Stimulated activated CD8-positive, alpha-beta memory T cell treated with anti-CD3 and anti-CD28 coated beads, Interleukin-7, amount 100 ng/mL, for 1 hour (primary cell): ENCODE measurements at places on chromosomes 1 and 21.

DNA sequence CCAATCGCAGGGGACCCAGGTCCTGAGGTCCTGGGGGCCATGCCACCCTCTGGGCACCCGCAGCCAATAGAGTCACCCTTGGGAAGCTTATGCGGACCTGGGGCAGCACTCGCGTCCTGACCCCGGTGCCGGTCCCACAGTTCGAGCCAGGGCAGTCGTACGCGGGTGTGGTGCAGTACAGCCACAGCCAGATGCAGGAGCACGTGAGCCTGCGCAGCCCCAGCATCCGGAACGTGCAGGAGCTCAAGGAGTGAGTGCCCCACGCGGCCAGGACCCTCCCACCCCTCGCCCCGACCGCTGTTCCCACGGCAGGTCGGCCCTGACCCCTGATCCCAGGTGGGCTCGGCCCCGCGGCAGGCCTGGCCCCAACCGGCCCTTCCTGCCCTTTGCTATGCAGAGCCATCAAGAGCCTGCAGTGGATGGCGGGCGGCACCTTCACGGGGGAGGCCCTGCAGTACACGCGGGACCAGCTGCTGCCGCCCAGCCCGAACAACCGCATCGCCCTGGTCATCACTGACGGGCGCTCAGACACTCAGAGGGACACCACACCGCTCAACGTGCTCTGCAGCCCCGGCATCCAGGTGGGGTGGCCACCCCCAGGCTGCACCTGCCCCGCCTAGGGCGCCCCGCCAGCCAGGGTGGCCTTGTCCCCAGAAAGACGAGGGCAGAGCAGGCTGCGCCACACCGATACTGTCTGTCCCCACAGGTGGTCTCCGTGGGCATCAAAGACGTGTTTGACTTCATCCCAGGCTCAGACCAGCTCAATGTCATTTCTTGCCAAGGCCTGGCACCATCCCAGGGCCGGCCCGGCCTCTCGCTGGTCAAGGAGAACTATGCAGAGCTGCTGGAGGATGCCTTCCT lies 20.5 kb downstream of the COL6A1 start:
- DNase-seq: no peak

DNA sequence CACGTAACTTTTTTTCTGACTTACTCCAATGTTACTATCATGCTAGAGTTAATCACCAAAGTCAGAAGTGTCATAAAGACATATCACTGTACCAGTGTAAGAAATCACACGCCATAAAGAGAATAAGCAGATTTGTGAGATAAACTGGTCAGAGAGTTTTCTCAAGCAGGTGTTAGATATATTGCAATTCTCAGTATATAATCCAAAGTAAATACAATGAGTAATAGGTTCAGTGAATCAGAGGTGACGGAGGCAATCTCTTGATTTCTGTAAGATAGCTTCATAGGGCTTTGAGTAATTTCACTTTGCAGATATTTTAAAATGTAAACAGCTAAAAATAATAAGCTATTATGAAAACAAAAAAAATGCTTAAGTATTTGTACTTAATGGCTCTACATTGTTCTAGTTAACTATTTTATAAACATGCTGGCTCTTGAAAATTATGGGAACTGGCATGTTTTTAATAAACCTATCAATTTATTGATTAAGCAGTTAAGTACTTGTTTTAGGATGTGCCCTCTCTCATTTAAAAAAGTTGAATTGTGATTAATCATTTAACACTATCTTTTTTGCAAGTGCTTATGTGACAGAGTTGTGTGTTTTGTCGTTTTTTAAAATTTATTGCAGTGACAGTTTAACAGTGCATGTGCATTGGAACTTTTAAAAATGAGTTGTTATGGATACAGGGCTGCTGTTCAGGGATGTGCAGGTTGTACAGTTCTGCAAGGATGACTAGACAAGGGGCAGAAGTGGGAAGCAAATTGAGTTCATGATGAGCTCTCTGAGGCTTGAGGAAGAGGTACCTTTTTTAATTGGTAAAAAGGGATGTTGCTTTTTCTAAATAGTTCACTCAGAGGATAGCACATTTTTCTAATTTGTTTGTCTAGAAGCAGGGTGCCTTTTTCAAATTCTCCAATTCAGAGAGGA lies 119.1 kb downstream of the USP25 start:
- no peak for DNase-seq

DNA sequence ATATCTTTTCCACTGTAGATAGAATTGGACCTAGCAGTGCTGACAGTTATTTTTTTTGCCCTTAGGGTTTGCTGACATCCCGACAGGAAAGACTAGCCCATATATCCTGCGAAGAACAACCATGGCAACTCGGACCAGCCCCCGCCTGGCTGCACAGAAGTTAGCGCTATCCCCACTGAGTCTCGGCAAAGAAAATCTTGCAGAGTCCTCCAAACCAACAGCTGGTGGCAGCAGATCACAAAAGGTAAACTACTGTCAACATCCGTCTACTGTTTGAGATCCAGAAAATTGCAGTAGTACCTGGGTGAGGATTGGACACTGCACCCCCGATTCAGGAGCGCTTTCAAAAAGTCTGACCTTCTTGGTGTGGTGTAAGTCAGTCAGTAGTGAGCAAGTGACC lies 55.8 kb downstream of the CENPF start:
- DNase-seq: no peak

GRCh38 chr1:65151641-65152040 lies 3.6 kb downstream of the AK4 start:
- DNase-seq: no peak

DNA sequence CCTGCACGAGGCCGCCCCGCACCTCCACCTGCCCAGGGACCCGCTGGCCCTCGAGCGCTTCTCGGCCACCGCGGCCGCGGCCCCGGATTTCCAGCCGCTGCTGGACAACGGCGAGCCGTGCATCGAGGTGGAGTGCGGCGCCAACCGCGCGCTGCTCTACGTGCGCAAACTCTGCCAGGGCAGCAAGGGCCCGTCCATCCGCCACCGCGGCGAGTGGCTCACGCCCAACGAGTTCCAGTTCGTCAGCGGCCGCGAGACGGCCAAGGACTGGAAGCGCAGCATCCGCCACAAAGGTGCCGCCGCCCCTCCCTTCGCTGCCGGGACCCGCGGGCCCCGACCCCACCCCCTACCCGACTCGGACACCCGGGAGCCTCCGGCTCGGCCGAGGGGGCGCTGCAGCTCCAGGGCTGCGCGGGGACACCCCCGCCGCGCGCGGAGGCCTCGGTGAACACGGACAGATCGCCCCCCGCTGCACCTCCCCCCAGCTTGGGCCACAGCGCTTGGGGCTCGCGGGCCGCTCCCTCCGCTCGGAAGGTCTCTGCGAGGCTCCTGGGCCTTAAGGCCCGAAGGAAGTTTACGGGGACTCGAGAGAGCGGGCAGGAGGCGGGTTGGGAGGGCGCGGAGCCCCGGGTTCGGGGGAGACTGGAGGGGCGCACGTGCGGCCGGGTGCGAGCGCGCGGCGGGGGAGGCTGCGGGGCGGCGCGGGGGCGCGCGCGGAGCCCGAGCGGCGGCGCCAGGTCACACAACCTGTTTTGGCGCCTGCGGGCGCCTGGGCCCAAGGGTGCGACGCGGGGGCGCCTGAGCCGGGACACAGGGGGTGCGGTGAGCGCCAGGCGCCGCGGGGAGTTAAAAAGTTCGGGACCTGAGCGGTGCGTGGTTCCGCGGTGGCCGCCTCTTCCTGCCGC lies 1.2 kb downstream of the SAMD11 start:
- no peak for DNase-seq

GRCh38 chr1:168751195-168751650 lies 22.2 kb upstream of the DPT start:
- DNase-seq: no peak

- DNase-seq: no peak
Observed at GRCh38 chr1:41661428-41662060, 177.1 kb upstream of the EDN2 start.

GRCh38 chr1:157168015-157168414 lies 29.8 kb upstream of the ETV3 start:
- DNase-seq: no peak

GRCh38 chr1:48555271-48555670 lies 83.3 kb upstream of the SPATA6 start:
- no peak for DNase-seq

DNA sequence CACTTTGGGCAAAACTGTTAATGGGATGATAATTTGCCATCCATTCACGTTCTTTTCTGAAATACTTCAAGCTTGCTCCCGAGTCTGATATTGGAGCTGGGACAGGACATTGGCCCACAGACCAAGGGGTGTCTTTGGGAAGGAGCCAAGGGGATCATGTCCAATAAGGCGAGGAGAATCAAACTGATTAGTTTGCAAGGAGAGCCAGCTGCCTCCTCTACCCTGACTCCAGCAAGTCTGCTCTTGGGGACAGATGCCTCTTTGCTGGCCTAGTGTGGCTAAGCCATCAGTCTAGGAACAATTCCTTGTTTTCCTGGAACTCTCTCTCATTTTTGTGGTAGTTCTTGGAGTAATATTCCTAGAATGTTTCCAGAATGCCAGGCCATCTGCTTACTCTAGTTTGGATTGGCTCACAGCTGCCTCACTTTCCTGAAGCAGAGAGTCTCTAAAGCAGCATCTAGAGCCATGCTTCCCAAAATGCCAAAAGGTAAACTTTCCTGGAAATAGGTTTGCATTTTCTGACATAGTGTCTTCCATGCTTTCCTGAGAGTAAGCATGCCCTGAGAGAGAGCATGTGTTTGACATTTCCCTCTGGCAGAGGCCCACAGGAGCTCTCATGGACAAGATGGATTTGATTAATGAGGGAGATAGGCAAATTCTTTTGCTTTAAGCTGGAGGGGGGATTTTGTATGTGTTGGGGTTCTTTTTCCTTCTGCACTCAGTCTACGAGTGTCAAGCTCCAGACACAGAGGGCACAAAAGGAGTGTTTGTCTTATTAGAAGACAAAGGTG lies 145.6 kb downstream of the GDAP2 start:
- DNase-seq: no peak

DNA sequence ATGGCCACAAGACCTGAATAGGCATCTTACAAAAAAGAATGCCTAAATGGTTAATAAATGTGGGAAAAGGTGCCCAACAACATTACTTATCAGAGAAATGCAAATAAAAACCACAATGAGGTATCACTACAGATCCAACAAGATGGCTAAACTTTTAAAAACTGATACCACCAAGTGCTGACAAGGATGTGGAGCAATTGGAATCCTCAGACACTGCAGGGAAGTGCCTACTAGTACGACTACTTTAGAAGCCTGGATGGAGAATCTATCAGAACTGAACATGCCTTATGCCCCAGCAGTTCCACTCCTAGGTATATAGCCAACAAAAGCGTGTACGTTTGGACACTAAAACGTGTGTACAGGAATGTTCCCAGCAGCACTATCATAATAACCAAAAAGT lies 19.9 kb downstream of the TNFRSF8 start:
- DNase-seq: no peak

DNA sequence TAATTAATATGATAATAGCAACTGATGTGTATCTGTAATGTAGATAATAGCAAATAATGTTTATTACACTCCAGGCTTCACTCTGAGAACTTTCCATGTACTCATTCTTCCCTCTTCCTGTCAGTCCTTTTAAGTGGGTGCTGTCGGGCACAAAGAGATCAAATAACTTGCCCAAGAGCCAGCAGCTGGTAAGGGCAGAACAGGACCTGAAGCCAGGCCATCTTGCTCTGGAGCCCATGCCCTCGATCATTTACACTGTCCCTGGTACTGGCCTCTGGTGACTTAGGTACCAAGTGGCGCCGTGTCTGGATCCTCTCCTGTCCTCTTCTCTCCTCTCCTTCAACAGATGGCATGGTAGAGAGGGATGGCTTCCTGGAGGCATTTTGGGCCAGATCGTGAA lies 97.2 kb downstream of the VPS13D start:
- no peak for DNase-seq

- no peak for DNase-seq
Observed at GRCh38 chr1:199452627-199453026, 574.9 kb upstream of the NR5A2 start.

DNA sequence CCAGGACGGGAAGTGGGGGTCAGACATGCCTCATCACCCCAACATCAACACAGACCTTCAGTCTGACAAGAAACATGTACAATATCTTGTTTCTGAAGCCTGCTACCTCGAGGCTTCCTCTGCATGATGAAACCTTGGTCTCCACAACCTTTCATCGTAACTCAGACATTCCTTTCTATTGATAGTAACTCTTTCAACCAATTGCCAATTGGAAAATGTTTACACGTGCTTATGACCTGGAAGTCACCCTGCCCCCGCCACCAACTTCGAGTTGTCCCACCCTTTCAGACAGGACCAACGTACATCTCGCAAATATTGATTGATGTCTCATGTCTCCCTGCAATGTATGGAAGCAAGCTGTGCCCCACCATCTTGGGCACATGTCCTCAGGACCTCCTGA lies 159.5 kb downstream of the ETS2 start:
- DNase-seq: no peak

GRCh38 chr1:56844545-56845136 lies 10.0 kb upstream of the C8A start:
- DNase-seq: no peak

DNA sequence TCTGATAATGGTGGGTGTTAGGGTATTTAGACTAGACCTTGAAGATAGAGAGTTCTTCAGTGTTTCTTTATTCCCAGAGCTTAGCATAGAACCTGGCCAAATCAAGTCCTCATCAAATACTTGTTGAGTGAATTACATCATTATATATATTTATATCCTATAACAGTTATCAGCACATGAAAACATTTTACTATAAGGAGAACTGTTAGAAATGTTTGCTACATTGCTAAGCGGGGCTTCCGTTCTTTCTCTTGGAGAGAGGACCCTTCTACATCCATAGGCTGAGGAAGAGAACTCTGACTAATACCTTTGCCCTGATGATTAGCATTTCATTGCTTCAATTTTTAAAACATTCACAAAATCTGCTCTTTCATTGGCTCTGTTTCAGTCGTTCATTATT lies 66.5 kb upstream of the NBL1 start:
- DNase-seq: no peak

- no peak for DNase-seq
Observed at GRCh38 chr1:226578946-226579578, 30.5 kb downstream of the STUM start.

DNA sequence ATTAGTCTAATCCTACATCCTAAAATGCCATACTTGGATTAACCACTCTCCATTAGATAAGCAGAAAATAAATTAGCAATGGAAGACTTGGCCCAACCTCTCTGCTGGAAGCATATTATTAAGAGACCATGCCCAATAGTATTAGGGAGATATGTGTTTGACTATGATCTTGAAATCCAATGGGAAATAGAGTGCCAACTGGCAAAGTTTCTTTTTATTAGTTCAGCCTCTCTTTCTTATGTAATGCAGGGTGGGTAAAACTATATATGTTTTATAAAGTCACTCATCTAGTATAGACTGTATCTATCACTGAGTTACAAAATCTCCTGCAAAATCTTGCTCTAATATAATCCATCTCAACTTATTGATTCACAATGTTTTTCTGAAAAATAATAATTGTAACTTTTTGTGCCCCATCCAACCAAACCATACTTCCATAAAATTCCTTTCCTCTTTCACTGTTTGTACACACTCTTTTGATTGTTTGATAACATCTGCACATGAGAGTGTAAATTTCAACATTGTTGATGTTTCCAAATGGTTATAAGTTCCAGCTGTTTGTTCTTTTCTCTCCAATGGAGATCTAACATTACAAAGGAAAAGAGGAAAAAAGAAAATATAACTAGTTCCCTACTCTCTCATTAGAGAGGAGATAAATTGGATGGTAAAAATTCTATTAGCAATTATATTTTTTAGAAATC lies 408.1 kb upstream of the ADGRL2 start:
- no peak for DNase-seq
